Activated T-cell treated with anti-CD3 and anti-CD28 coated beads for 24 hours (primary cell): ENCODE measurements at places on chromosomes 12 and 14.

DNA sequence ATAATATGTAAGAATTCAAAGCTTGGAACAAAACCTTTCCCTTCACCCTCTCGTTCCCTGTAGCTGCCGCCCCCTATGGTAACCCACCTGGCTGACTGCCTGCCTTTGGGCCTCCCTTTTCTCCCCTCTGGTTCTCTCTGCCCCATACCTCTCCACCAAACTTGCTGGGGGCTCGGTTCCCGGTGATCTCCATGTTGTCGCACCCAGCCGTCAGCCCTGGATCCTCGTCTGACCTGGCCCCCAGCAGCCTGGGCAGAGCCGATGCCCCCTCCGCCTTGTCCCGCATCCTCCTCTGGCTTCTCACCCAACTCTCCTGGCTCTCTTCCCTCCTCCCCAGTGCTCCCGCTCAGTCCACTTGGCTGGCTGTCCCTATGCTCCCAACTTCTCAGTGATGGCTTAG lies 4.5 kb downstream of the CYP46A1 start:
- DNase-seq, result no peak

DNA sequence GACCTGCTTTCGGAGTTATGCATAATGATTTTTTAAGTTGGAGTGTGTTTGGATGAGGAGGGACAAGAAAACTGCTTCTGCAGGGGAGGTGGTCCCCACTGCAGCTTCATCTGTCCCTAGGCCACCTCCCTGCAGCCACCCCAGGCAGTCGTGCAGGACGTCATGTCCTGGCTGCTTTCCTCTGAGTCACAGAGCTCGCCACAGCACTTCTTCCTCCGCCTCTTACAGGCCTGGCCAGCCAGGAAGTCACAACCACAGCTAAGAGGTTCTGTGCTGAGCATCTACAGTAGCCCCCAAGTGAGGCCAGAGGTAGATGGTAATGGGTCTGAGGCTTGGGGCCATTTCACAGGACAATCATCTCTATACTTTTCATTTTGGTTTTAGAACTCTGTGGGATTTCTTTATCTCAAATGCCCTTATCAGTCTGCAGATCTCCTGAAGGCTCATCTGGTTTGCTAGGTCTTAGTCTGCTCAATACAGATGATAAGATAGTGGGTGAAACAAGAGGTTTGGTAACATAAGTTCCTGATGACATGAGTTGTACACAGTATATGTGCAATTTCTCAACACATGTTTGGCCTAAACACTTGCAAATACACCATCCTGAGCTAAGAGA lies 106.4 kb downstream of the ARF6 start:
- DNase-seq, result peak; percentile 65

DNA sequence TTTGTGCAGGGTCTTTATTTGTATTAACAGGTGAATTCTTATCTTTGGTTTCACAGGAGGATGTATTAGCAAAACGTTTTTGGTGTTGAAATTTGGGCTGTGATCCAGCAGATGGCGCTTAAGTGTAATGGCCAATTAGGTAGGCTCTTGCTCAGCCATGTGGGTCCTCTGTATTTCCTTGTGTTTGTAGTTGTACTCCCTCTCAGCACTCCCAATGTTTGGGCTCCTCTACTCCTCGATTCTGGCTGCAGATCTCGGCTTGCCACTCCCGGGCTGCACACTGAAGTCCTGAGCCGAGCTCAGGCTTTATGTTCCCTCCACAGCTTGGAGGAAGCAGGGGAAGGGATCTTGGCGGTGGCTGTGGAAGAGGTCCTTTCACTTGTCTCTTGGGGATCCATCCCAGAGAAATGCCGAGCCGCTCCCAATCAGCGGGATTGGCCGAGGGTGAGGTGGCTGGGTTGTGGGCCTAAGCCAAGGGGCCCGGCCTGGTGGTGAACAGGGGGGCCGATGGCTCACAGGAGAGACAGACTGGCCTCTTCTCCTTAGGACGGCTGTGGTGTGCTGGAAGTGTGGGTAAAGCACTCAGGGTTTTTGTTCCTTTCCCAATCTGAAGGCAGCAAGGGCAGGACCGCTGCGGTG lies 133.7 kb downstream of the AEBP2 start:
- no peak for DNase-seq

DNA sequence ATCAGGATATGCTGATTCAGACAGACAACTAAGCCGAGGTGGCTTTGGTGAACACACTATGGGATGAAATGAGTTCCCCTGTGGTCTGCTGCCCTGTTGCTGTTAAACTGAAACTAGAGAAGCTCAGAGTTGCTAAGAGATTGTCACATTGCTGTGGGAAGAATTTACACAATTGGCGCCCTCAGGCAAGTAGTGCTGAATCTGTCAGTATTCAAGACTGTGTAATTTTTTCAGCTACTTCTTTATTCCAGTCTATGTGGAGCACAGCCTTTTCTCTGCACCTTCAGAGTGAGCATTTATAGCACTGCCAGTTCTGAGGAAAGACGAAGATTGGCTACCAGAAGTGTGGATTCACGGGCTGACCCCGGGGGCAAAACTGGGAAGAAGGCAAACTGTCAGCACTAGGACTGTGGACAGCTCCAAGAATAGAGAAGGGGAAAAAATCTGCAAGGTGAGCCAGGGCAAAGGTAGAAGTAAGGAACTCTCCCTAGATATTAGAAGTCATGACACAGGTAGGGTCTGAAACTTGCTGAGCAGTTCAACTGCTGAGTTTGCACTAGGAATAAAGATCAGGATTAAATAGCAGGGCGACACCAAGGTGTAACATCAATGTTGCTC lies 218.8 kb upstream of the TMPO start:
- no peak for DNase-seq

GRCh38 chr14:99389174-99389826 lies 91.4 kb downstream of the SETD3 start:
- peak; percentile 13 for DNase-seq

- no peak for DNase-seq
These were observed 77.7 kb downstream of the DNAH10 start for GRCh38 chr12:123839826-123840225.

DNA sequence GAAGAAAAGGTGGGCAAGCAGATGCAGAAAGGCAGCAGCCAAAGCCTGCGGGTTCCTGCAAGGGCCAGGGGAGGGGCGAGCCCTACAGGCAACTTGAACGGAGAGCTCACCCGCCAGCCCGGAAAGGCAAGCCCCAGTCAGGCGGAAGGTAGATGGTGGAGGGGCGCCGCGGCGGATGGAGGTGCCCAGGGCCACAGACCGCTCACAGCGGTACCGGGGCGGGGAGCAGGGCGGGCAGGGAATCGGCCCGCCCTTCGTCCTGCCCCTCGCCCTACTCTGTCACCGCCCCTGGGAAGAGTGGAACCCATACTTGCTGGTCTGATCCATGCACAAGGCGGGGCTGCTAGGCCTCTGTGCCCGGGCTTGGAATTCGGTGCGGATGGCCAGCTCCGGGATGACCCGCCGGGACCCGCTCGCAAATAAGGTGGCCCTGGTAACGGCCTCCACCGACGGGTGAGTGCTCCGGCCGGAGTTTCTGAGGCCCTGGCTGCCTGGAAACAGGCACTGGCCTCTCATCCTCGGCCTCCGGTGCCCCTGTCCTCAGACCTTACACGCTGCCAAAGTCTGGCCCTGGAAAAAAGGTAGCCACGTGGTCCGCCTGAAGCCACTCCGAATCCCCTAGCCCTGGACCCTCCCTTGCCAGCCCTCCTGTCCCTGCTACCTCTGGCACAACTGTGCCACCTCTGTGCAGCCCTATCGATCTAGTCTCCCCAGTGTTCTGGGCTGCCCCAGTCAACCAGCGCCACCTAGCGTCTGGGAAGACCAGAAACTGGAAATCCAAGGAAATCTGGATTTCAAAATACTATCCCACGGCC lies at the start of gene DHRS4:
TSS of gene DHRS4 (plus strand) at position 307 of the 815 bp plus-strand sequence. CDS start at position 326, 19 bp downstream.
- DNase-seq, result peak; percentile 79

- no peak for DNase-seq
These were observed 34.3 kb downstream of the SERPINA3 start for GRCh38 chr14:94646481-94646880.

DNA sequence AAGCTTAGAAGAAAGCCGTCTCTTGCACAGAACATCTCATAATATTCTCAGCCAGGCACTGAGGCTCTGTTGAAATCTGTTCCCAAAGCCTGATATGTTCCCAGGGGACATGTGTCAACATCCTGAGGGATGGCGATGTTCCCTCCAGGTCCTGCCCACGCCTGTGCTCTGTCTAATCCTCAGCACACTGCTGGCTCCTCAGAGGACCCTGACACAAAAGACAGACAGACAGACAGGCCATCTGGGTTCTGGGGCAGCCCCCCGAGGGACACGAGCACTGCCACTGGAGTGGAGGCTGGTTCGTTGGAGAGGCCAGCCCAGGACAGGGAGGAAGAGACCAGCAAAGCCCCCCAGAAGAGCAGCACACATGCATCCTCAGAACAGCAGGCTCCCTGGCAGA lies 27.8 kb downstream of the CHGA start:
- DNase-seq, result no peak

GRCh38 chr14:59026081-59026480 lies 162.4 kb upstream of the DAAM1 start:
- no peak for DNase-seq

DNA sequence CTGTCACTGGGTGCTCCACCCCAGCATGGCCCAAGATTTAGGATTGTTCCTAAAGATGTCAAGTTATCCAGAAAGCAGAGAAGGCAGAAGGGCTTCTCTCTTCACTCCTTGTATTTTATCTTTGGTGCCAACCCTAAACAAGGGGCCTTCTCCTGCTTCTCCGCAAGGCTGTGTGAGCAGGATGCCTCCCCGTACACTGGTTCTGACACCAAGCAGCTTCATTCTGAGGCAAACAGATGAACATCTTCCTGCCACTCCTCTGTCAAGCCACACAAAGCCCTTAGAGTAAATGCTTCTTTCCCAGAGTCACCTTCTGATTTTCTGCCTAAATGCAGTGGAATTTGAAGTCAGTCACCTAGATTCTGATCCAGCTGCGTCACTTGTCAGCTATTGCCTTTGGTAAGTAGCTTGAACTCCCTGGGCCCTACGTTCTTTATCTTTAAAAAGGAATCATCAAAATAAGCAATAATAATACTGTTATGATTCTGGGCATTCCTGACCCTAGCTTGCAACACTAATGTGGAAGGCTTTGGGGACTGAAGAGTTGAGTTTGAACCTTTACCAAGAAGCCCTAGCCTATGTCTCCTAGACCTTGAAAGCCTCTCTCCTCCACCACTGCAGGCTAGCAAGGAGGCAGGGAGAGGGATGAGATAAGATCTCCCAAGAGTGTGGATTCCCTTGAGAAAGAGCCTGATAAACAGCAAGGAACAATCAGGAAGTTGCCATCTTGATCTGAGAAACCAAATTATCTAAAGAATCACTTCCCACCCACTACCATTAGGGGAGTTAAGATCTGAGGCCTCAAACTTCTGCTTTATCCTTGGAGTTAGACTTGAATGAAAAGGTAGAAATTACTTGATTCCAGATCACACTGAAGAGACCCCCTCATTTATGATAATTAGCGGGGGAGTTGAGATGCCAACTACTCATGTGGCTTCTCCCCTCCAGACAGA lies 5.7 kb downstream of the KRT73 start:
- DNase-seq, result no peak

- DNase-seq, result no peak
These were observed 440.0 kb downstream of the DAD1 start for GRCh38 chr14:22149058-22149457.

DNA sequence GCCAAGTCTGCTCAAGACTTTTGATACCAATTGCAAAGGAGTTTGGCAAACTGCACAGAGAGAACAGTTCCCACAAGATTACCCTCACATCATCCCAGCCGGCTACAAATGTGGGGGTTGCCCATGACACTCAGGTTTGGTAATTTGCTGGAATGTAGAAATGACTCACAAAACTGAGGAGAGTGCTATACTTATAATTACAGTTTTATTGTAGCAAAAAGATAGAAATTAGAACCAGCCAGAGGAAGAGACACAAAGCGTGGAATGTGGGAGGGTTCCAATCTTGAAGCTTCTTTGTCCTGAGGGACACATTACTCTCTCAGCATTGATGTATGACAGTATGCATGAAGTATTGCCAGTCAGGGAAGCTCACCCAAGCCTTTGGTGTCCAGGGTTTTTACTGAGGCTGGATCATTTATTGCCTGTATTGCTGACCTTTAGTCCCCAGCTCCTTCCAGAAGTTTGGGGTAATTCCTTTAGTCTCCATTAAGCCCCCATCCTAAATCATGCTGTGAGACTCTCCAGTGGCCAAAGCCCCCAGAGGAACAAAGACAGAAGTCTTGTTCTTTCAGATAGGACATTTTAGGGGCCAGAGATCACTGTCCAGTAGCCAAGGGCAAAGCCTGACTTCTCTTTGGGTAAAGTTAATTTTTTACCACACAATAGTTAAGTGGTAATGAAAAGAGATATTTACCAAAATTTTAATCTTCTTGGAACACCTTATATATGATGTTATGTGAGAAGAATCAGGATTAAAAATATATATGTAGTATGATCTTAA lies 9.9 kb downstream of the TBK1 start:
- no peak for DNase-seq

DNA sequence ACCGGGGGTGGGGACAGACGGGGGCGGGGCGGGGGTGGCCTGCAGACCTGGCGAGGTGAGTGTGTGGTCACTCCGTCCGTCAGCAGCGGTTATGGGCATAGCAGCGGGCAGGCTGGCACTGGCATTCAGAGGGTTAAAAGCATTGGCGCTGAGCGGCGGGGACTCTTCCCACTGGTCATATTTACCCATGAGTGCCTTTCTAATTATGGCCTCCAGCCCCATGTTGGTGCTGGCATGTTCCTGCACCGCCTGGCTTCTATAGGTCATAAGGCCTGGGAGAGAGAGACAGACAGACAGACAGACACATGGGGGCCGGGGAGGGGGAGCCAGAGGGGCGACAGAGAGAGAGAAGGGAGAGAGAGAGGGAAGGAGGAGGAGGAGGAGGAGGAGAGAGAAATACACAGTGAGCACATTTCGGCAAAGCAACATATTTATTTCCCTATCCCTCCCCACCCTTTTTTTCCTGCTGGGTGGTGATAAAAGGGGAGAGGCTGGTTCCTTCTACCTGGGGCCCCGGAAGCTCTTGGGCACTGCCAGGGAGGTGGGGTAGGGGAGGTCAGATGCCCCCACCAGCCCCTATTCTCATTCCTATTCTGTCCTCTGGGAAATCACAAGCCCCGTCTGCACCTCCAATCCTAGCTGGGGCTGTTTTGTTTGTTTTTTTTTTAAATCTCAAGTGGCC lies 32.6 kb downstream of the RFLNA start:
- DNase-seq, result no peak

- DNase-seq, result no peak
These were observed 9.1 kb downstream of the ADSS1 start for GRCh38 chr14:104732931-104733681.

DNA sequence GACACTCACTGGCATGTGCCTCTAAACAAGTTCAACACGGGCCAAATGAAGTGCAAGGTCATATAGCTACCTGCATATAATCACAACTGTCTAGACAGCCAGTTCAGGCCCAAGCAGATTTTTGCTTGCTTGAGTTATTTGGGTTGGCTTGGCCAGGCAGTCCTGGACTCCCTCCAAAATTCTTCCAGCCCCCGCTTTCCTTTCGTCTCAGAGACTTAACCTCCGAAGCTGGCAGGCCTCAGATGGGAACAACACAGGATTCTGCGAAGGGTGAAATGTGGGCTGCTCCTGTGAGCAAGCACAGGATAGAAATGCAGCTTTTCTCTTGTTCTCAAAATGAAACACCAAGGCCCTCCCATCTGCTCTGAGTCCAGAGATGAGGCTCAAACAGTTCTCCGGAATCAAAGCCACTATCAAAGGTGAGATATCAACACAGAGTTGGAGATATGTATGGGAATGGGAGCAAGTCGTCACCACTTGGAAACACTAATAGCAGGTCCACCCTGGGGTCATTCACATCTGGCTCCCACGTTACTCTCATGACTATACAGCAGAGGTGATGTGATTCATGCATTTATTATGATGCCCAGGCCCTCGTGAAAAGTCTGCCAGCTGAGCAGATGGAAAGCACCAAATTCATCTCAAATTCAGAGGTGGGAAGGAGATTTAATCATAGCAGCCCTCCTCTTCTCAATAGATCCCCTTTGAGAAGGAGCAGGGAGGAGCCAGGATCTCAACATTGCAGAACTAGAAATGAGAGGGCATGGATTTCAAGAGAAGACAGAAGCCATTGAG lies 389.8 kb downstream of the NUAK1 start:
- no peak for DNase-seq
